Renal pelvis (tissue), 12 donors: ENCODE measurements at places on chromosomes 5 and 9. TPM values are rescaled to one million over a fixed set of nuclear protein-coding genes. Genes with fewer than 3 reads are reported as not detected.

PCDHB5 gene
- 9.1 TPM for polyA plus RNA-seq

WHRN gene
- 13.6 TPM for polyA plus RNA-seq

ANKRD20A1 gene
- 2.5 TPM for polyA plus RNA-seq

ERBIN gene
- 89.0 TPM for polyA plus RNA-seq

SMIM27 gene
- 16.0 TPM for polyA plus RNA-seq

ATP10B gene
- polyA plus RNA-seq, result 0.83 TPM

GRCh38 chr9:109602987-109603386 lies 104.9 kb upstream of the PTPN3 start:
- no peak for DNase-seq

GRCh38 chr9:70573308-70573707 lies 158.9 kb upstream of the KLF9 start:
- no peak for DNase-seq

DNA sequence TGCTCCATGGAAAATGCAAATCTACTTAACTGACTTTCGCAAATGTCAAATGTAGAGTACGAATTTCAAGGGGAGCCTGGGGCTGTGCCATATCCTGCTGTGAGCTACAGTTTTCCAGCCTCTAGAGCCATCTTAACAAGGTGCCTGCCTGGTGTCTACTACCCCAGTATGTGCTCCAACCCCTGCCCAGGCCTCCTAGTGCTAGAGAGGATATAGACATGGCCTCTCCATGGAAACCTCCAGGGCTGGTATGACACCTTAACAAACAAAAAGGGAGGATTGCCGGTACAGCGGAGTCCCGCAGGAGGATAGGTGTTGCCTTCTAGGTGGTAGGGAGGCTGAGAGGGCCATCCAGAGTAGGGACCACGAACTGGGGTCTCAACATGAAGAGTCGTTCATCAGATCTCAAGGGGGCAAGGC lies 13.6 kb upstream of the IL3 start:
- DNase-seq, result no peak

DNA sequence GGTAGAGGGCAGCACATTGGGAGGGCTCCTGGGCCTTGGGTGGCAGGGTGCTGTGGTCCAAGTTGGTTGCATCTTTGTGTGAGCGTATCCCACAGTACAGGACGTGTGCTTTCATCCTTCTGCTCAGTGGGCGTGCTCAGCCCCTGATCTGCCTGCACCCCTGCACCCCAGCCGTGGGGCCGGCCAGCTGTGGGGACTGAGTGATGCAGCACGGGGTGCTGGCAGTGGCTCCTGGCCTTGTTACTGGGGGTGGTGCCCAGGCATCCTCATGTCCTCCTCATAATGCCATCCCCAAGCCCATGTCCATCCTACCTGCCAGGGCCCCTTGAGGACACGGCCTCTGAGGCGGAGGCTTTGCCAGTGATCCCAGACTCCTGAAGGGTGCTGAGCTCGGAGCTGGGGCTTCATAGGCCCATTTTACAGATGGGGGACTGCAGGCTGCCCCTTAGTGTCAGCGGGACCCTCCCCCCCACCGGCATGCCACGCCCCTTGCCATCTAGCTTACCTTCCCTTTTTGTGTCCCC lies 100.7 kb downstream of the PHF2 start:
- no peak for DNase-seq

DNA sequence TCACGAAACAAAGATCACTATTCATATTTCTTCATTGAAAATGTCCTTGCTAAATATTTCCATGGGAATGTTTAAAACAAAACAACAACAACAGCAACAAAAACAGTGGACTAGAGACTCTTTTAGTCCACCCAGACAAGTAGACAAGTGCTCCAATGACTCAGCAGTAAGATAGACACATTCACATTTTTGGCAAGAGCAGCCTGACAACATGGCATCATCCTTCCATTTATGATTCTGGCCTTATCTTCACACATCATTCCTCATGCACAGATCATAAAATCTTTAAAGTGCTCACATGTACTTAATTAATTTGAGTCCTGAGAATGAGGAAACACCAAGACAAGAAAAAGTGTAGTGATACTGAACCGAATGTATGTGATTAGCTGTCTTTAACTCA lies 132.6 kb upstream of the PDE4D start:
- no peak for DNase-seq

DNA sequence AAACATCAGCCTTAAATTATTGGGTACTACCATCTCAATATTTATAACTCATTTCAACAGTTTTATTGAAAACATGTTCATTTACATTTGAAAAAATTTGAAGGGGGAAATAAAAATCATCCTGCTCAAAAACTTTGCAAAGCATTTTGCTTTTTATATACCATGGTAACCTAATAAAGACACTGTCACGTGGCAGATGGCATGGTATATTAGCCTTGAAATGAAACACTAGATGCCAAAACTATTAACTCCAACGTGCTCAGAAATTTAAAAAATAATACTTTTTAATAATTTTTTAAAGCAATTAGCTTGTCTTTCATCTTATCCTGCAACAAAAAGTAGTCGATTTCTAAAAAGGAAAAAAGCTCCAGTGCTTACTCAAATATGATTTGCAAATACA lies 88.6 kb upstream of the NFIB start:
- no peak for DNase-seq

DNA sequence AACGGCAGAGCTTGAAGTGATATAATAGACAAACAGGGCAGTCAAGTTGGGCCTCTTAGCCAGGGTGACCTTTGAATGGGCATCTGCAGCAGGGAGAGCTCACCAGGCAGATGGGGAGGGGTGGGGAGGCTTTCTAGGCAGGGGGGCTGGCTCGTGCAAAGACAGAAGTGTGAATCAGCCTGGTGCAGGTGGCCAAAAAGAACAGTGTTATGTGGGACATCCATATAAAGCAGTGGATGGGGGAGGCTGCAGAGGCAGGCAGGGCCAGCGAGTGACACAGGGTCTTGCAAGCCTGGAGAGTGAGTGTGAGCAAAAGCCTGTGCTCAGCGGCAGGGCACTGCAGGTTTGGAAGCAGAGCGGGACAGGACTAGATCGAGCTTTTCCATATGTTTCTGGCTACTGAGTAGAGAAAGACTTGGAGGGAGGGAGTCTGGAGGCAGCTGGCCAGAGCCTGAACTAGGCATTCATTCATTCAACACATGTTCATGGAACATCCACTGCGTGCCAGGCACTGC lies 14.2 kb upstream of the TTLL11 start:
- no peak for DNase-seq

GRCh38 chr9:27179245-27179865 lies 70.3 kb downstream of the TEK start:
- no peak for DNase-seq

GRCh38 chr9:12069366-12069765 lies 623.8 kb upstream of the TYRP1 start:
- no peak for DNase-seq

DNA sequence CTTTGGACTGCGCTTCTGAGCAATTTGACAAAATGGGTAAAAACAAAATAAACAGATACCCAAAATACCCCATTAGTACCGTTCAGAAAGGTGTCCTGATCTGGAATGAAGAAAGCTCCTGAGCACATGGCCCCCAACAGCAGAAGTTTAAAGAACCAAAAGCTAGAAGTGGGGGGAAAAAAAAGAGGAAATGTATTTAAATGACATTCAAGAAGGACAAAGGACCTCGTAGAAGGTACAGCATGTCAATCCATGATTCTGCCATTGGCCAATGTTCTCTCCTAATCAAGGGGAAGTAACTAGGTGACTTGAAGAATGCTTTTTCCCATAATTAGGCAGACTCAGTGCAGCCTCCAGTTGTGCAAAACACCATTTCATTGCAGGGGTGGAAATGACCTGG lies 78.6 kb downstream of the SERINC5 start:
- no peak for DNase-seq

DNA sequence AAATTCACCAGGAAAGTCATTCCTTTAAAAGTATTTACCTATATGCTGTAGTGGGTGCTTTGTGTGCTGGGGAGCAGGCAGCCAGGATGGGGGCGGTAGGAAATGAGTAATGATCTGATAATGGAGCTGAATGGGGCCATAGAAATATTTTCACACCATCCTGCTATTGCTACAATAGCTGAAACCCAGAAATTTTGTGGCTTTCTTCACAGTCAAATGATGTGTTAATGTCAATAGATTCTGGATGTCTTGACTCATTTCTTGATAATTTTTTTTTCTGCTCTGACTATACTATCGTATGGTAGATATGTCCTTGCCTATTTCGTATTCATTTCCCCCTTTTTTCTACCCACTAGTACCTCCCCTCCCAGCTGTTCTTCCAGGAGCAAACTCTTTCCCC lies 59.5 kb downstream of the RORB start:
- DNase-seq, result no peak

DNA sequence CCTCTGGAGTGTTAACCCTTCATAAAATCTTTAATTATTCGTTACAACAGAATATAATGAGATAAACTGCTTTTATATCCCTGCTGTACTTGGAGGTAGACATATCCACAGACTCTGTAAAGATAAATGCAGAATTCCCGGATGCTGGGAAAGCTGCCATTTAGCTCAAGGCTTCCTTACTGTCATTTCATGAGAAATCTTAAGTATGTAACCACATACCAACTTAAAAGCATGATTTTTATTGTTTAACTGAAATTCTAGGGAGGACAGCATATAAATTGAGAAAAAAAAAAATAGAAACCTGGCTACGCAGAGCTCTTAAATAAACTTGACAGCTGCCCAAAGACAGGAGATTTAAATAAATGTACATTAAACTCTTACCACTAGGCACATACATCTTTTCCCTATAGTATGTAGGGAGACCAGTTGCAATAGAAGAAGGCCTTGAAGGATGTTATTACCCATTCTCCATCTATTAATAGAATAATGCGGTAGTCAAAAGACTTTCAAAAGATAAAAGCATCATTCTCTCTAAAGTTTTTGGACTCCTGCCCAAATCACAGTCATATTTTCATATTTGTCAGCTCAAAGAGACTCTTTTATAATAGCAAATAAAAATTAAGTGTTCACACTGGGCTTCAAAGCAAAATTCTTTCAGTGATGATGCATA lies 373.8 kb downstream of the NDUFS4 start:
- peak; percentile 68 for DNase-seq

GRCh38 chr5:1409381-1410110 lies 35.7 kb downstream of the SLC6A3 start:
- peak; percentile 42 for DNase-seq

DNA sequence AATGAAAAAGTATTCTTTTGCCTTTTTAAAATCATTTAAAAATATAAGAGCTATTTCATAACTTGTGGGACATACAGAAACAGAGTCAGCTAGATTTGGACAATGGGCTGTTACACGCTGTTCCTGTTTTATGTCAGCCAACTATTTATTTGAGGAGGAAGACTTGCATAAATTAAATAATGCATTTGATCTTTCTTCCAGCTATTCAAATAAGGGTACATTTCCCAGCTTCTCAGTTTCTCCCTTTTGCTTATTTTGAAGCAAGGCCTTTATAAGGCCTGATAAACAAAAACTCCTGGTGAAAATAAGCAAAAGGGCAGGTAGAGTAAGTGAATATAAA lies 6.5 kb downstream of the STOM start:
- no peak for DNase-seq

DNA sequence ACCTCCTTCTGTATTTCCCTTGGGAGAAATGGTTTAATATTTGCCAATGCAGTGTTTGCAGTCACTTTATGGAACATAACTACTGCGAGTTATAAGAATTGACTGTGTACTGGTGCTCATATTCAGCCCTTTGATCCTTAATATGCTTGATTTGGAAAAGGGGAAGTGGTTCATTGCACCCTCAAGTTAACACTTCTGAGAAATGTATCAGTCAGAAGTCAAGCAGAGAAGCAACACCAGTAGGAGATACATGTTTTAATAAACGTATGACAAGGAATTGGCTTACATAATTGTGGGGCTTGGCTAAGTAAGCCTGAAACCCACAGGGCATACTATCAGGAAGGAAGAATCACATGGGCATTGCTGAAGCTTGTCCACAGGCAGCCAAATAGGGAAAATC lies 131.0 kb upstream of the SPRY4 start:
- no peak for DNase-seq

DNA sequence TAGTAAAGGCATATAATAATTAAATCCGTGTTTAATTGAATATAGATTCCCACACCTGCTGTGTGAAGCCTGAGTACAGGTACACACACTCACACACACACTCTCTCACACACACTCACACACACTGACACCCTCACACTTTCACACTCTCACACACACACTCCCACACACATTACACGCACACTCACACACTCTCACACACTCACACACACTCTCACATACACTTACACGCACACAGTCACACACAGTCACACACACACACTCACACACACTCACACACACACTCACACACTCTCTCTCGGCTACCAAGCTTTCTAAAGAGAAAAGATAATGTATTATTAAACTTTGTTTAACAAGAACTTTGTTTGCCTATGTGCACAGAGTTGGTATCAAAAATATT lies 195.1 kb upstream of the CTNND2 start:
- no peak for DNase-seq

DNA sequence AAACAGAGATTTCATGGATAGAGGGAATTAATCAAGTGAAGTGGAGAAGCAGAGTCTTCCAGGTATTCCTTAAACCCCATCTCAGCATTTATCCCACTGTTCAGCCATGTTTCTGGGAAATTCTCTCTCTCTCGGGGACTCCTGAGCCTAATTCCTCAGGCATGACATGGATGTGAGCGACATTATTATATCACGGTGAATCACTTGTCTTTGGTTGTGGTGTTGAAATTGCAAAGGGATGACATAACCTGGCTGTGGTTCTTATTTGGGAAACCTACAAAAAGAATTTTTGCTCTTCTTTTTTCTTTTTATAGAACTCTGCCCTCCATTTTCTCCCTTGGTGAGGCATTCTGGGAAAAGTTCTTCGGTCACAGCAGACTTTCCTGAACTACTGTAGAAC lies 457.9 kb upstream of the PTGER4 start:
- no peak for DNase-seq

GRCh38 chr9:128632066-128632465 lies 24.6 kb downstream of the DYNC2I2 start:
- no peak for DNase-seq

- DNase-seq, result no peak
These were observed 638.6 kb downstream of the SEMA5A start for GRCh38 chr5:8907168-8907868.

GRCh38 chr5:86337667-86338460 lies 279.9 kb upstream of the COX7C start:
- DNase-seq, result no peak

- peak; percentile 5 for DNase-seq
These were observed 410.4 kb upstream of the PTPRD start for GRCh38 chr9:11023201-11023600.

GRCh38 chr5:61245936-61246335 lies 83.7 kb upstream of the SMIM15 start:
- no peak for DNase-seq

- no peak for DNase-seq
These were observed 141.7 kb downstream of the GADD45G start for GRCh38 chr9:89746385-89747116.
